ENCODE measurements at places on chromosomes 4 and X.

GRCh38 chrX:67759018-67759417 is 215.2 kb downstream of the AR start:
- DNase-seq, result no peak

- no peak for DNase-seq
These were observed 47.0 kb upstream of the FAT1 start for GRCh38 chr4:186770481-186771175.

GRCh38 chrX:24154490-24155034 is 5.0 kb downstream of the ZFX start:
- DNase-seq, result no peak

- DNase-seq, result no peak
These were observed 7.9 kb downstream of the MAGEB18 start for GRCh38 chrX:26146024-26146423.

GRCh38 chr4:47543331-47543730 is 58.3 kb downstream of the ATP10D start:
- DNase-seq, result no peak

DNA sequence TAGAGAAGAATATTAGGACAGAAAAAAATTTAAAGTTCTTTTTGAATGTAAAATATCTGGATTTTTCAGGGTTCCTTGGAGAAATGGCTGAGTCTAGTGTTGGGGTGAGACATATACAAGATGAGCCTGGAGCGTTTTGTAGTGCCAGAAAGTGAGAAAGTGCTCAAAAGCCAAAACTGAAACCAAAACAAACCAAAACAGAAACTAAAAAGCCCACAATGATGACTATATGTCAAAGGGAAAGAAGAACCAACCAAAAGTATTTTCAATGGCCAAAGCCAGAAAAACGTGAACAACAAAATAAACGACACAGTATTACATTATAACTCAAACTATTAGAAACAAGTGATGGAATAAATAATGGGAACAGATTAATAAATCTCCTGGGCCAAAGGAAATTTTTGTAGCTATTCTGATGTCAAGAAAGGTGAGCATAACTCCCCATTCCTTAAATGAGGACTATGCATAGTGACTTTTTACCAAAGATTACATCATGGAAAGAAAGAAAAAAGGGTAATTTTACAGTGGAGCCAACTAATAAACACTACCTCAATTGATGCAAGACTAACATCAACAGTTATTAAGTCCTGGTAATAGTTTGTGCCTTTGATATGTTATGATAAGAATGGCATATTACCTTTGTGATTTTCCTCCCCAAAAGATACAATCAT is 1137.6 kb downstream of the C4orf33 start:
- DNase-seq, result no peak

- DNase-seq, result no peak
These were observed 1.1 kb upstream of the DUSP21 start for GRCh38 chrX:44842550-44843317.

DNA sequence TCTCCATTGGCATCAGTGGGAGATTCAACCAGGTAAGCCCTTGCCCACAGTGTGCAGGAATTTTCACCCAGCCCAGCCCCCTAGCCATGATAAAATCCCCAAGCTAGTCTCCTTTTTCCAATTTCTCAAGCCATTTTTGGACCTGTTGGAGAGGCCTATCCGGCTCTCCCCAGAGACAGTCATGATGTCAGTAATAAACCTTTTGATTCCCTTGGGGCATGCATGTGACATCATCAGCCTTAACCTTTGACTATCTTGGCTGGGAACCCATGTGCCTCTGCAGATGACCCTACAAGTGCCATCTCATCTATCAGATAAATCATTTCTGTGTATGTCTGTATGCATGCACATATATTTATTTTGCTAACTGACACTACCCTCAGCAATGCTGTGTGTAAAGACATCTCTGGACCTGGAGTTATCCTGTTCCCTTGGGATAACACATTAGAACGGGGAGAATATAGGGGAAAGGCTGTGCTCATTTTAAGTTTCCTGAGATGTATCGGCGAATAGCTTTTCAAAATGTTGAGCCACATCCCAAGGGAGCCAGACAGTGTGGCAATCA is 51.0 kb downstream of the CYTL1 start:
- DNase-seq, result no peak

GRCh38 chr4:25929298-25929686 is 15.3 kb downstream of the SMIM20 start:
- no peak for DNase-seq

DNA sequence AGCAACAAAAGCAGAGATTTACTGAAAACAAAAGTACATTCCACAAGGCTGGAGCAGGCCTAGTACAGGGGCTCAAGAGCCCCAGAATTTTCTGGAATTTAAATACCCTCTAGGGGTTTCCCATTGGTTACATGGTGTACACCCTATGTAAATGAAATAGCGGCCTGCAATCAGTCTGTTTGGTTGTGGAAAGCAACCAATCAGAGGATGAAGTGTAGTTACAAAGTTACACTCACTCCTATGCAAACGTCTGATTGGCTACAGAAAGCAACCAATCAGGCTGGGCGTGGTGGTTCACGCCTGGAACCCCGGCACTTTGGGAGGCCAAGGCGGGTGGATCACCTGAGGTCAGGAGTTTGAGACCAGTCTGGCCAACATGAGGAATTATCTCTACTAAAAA is 13.8 kb upstream of the TXLNG start:
- DNase-seq, result peak; percentile 22

GRCh38 chr4:78424461-78424860 is 127.1 kb upstream of the ANXA3 start:
- no peak for DNase-seq

DNA sequence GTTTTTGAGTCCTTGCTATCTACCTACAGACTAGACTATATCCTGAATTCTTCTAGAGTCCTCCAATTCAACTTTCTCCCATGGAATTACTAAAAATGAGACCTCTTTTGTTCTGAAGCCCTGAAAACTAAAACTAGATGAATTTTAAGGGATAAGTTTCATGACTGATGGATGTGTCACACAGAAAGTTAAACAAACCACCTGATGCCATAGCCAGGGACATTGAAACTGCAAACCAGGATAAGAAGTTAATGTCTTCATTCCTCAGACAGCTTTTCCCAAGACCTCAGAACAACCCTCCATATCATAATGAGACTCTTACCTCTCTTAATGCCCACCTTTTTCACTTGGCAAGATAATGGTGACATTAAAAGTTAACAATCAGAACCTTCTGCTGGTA is 81.5 kb upstream of the PTPN13 start:
- no peak for DNase-seq

GRCh38 chr4:149699642-149700041 is 116.0 kb downstream of the IQCM start:
- no peak for DNase-seq

DNA sequence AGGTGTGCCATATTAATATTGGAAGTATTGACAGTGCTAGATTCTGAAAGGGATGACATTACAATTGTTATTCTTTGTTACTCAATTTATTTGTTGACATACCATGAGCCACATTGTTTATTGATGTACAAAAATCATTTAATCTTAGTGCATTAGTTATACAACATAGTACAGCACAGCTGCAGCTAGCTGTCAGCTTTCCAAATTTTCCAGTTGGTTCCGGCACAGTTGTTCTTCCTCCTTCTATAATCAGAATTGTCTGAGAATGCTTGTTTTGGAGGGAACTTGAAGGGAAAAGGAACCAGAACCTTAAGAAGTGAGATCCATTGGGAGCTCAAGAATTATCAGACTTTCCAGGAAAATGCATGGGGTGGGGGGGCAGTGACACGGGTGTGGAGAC is 281.4 kb downstream of the ZIC3 start:
- DNase-seq, result no peak

DNA sequence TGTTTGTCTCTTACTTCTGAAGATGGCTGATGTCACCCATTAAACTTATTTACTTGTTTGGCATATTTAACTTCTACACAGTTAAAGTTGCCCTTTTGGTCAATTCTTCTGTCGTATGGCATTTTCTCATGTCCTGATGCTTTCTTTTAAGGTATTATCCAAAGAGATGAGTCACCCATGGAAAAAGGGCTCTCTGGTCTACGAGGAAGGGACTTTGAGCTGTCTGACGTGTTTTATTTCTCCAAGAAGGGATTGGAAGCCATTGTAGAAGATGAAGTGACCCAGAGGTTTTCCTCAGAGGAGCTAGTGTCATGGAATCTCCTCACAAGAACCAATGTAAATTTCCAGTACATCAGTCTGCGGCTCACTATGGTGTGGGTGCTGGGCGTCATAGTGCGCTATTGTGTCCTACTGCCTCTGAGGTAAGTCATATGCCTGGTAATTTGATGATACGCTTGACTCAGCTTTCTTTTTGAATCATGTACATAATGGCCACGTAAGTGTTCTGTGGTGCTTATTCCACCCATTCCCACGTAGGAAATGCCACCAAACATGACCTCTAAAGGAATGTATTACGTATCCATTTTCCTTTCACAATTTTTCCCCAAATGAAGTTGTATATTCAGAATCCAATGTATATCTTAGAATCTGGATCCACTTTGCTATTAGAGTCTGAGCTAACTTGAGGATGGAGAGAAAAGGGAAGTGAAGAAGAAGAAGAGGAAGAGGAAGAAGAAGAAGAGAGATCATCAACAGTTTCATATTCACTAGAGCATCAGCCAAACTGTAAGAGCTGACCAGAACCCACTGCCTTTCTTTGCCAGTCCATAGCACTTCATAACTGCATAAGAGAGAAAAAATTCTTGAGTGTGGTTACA is 45.7 kb downstream of the GPAT3 start:
- no peak for DNase-seq

DNA sequence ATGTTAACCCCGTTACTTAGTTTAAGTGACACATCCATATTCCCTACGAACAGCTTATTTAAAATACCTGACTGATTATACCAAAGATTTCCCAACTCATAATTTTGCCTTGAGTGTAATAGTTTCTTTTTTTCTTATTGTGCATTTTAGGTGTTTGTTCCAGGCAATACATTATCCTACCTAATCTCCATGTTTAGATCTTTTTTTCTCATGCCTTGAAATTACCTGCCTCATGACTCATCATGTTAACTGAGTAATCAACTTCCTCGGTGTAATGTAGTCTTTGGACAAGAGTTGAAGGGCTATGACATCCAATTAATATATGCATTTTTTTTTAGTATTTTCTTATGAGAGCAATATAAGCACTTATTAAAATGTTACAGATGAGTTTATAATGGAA is 228.7 kb upstream of the ANKRD50 start:
- no peak for DNase-seq

DNA sequence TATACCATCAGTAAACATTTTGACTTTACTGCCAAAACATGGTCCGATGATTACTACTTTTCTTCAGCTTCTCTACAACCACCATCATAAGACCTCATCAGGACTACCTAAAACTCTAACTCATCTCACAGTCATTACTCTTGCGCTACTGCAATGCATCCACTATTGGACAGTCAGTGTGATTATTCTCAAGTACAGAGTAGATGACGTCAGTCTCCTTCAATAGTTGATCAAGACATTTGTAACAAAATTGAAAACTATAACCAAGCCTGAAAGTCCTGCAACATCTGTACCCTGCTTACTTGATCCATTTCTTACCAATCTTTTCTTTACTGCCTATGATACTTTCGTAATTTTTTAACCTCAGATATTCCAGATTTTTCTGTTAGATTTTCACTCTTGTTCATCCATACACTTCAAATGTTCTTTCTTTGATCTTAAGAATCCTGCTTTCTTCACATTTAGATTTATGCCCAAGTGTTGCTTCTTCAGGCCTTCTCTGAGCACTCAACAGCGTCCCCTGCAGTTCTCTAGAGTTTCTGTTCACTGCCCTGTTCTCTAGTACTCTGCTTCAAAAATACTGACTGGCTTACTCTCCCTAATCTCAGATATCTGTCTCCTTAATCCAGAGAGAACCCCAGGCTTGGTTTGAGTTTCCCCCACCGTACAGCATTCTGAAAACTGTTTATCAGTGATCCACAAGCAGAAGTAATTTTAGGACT is 1517.6 kb downstream of the STIM2 start:
- DNase-seq, result no peak

DNA sequence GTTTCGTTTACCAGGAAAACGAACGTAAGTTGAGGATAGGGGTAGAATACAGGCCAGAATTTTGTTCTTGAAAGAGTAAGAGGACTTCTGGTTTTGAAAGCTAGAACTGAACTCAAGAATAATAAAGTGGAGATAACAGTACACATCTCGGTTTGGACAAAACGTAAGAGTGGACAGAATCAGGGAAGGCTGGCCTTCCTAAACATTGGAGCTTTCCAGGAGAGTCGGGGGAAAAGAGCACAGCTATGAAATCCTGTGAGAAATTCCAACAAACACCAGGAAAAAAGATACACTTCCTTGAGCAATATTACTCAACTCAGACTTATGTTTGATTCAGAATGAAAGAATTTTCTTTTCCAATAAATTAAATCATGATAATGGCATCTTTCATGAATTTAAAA is 1.2 kb downstream of the CTSO start:
- DNase-seq, result no peak

DNA sequence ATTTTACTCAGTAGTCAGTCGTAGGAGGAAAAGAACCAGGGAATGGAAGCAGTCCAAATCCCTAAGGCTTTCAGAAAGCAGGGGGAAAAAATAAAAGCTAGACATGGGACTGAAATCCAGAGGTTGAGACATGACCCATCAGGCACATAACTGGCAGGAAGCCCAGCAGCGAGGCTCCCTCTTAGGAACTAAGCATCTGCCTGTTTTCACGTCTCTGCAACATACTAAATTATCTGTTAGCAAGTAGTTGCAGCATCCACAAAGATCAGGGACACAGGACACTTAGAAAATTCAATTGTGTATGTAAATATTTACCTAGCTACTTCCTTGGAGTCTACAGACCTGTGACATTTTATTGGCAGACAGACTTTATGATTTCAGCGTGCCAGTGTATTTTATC is 118.0 kb upstream of the EDNRA start:
- DNase-seq, result no peak

- DNase-seq, result no peak
These were observed 47.5 kb downstream of the SPATA18 start for GRCh38 chr4:52098618-52099017.

DNA sequence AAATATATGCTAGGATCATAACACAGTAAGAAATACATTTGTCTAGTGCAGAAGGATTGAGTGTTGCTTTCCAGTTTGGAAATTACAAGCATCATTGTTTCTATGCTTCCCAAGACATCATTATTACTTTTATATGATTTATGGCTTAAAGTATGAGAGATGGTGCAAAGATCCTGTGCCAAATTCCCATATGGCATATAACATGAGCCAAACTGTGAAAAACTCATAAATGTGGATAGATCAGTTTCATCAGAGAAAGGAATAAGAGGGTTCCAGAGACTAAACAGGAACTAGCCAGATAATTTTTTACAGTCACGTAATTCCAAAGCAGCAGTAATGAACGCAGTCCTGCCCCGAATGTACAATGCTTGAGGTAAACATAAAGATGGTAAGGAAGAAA is 126.3 kb downstream of the PRDM5 start:
- DNase-seq, result no peak
